ENCODE measurements at places on chromosomes 3 and 15. TPM values are rescaled to one million over a fixed set of nuclear protein-coding genes. Genes with fewer than 3 reads are reported as not detected.

- no peak for DNase-seq
Measured at GRCh38 chr3:16761571-16761970, 123.2 kb upstream of the PLCL2 start.

DNA sequence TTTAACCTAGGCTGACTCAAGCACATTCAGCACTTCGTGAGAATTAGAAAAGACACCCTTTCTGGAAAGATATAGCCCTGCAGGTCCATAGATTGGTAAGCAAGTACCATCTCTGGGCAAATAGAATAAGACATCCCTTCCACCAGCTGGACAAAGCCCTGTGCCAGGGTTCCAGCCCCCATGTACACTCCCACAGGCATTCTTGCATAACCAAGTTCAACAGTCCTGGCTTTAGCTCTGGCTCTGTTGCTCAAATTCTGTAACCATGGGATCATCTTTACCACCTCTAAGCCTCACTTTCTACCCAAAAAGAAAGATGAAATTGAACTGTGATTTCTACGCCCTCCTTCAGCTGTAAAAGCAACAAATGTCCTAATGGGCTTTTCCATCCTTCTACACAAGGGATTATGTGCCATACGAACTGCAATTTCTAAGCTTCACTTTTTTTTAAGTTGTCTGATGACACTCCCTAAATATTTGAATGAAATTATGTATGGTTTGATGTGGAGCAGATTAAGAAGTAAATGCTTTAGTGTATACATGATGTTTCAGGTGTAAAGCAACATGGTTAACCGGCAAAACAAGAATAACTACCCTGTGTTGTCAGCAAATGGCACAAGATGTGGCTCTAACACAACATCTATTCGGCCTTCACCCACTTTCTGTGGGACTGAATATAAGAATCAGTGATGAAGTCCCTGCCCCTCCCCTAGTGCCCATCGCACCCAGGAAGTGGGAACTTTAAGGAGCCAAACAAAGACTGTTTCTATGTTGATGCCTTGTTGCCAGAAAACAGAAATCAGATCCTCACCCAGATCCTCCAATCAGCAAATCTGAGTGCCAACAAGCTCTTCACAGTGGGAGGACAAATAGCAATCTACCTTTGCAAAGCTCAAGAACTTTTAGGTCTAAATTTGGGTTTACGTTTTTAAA lies 165.7 kb downstream of the P3H2 start:
- DNase-seq = no peak

DNA sequence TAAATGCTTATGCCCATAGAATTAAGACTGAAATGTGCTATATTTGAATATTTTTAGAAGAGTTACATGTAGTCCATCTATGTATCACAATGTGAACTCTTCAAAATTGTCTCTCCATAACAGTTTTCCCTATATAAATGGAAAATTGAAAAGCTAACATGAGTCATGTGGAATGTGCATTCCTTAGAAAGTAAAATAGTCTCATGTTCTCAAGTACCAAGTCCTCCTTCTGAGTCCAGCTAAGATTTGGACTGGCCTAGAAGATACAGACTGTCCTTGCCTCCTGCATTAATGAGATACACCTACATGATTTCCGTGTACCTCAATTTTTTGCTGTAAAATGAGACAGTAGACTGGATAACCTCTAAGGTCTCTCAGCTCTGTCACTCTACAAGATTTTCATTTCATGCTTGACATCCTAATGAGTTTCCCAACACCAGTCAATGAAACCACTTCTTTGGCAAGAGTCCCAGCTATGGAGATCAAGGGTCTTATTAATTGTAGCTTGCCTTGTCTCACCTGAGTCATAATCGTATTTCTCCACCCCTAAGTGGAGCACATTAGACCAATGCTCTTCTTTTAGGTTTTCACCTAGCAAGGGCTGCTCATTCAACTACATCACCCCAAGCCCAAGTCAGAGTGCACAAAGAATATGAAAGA lies 350.6 kb upstream of the IL12A start:
- no peak for DNase-seq

GRCh38 chr3:112005091-112005672 lies 6.5 kb downstream of the TAGLN3 start:
- no peak for DNase-seq

DNA sequence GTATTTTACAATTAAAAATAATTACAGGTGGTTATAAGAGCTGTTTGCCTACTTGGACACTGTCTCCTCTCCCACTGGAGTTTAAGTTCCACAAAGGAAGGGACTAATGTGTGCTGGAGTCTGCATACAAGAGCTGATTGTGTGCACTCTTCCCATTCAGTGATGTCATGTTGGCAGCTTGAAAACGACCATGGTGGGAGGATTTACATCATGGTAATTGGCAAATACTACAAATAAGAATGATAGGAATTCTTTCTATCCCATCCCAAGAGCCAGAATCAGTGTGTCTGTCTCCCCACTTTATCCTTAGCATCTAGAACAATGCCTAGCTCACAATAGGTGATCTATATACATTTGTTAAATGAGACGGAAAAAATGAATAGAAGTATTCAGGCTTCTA lies 14.1 kb downstream of the ITGA11 start:
- no peak for DNase-seq

Gene FOXB1
- polyA plus RNA-seq = not detected

All from keratinocyte (primary cell).